Vagina (tissue), 2 donors: ENCODE measurements at places on chromosomes 11 and 22. TPM values are rescaled to one million over a fixed set of nuclear protein-coding genes. Genes with fewer than 3 reads are reported as not detected.

Gene SLC22A8
- total RNA-seq, result not detected

- no peaks in the 10 kb centered on the region for H3K36me3 ChIP-seq
- H3K27ac ChIP-seq, result no peak overlapping the region
- no peak for DNase-seq
Observed at GRCh38 chr11:98965358-98965757, 55.4 kb upstream of the CNTN5 start.

DNA sequence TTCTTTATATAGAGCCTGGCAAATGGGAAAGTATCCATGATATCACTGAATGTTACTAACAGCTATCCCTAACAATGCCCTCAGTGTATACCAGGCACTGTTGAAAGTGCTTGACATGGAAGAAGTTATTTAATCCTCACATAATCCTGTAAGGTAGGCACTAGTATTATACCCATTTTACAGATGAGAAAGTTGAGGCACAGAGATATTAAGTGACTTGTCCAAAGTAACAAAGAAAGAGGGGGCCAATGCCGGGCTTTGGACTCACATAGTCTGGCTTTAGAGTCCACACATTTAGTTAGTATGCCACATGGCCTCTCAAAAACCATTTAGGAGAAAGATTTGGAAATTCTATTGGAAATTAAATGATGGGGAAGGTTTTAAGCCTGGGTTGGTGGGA is 220.8 kb upstream of the PLET1 start:
- no peak for DNase-seq
- no peaks in the 10 kb centered on the region for H3K36me3 ChIP-seq
- H3K4me3 ChIP-seq, result no peak overlapping the region
- no peak overlapping the region for H3K27ac ChIP-seq
- H3K27me3 ChIP-seq, result no peaks in the 10 kb centered on the region

Gene TMEM151A
- total RNA-seq, result 1.7 TPM

Gene RAB3IL1
- 32.2 TPM for total RNA-seq

DNA sequence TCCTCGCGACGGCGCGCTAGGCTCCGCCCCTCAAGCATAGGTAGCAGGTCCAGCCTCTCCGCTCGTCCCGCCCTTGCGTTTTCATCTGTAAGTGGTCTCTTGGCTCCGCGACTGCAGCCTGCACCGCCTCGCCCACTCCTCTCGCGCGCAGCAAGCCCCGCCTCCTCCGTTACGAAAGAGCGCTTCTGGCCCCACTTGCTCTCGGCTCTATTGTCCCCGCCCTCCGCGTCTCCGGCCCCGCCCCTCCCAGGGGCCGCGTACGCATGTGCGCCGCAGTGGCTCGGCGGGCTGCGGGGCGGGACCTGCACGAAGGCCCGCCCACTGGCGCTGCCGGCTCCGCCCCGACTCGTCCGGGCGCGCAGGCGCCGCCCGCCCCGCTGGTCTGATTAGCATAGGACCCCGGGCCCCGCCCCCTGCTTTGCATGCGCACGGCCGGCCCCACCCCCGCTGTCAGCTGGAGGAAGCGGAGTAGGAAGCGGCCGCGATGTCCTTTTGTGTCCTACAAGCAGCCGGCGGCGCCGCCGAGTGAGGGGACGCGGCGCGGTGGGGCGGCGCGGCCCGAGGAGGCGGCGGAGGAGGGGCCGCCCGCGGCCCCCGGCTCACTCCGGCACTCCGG is at the start of gene ESRRA:
ESRRA (plus strand) TSS at position 450 of the 616 bp plus-strand sequence. CDS start 1,656 bp downstream, outside the sequence.
- DNase-seq, result no peak
- no peaks in the 10 kb centered on the region for H3K36me3 ChIP-seq
- no peaks in the 10 kb centered on the region for H3K27me3 ChIP-seq
- peak within 1 kb of the TSS; percentile 96 for H3K27ac ChIP-seq
- peak within 1 kb of the TSS; percentile 83 for H3K4me3 ChIP-seq

GRCh38 chr11:65790902-65791650 is 4.2 kb downstream of the OVOL1 start:
- H3K27ac ChIP-seq, result no peak overlapping the region
- H3K4me3 ChIP-seq, result no peak overlapping the region
- H3K36me3 ChIP-seq, result no peaks in the 10 kb centered on the region
- H3K27me3 ChIP-seq, result peaks cover 5% of the 10 kb centered on the region

DNA sequence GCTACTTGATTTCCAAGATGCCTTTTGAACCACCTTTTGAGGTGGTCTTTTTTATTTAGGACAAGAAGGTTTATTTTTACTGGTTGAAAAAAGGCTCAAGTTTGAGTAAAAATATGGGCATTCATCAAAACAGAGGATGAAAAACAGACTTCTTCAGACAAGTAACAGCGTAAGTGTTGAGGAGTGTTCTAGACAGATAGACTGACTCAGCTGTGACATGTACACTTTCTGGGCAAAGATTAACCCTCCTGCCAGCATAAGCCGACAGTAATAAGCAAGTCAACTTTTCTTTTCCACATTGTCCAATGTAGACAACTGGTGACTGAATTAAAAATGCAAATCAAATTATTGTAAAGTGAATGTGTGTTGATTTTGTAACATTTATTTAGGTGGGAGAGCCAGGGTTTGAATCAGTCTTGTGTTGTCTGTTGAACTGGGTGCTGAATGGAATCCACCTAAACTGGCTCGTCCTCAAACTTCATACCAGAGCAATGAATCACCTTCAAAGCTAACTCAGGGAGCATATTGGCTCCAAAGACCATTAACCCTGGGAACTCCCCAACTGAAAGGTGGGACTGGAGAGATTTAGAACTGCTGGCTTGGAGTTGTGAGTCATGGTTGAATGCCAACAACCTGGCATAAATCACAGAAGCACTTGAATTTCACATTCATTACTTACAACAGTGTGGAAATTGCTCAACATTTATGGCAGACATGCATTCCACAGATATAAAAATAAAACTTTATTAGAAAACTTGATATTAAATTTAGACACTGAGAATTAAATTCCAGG is 377.0 kb downstream of the ETS1 start:
- H3K27me3 ChIP-seq, result no peaks in the 10 kb centered on the region
- no peaks in the 10 kb centered on the region for H3K36me3 ChIP-seq
- no peak for DNase-seq
- H3K4me3 ChIP-seq, result no peak overlapping the region

GRCh38 chr11:111135778-111136570 is 109.6 kb upstream of the POU2AF2 start:
- no peak overlapping the region for H3K27ac ChIP-seq
- no peaks in the 10 kb centered on the region for H3K4me1 ChIP-seq
- no peak for DNase-seq
- H3K36me3 ChIP-seq, result no peaks in the 10 kb centered on the region
- no peak overlapping the region for H3K4me3 ChIP-seq

Gene OLFML1
- total RNA-seq, result 11.5 TPM
